Left lung (tissue), 14 donors: ENCODE measurements at places on chromosomes 12 and 14. TPM values are rescaled to one million over a fixed set of nuclear protein-coding genes. Genes with fewer than 3 reads are reported as not detected.

DNA sequence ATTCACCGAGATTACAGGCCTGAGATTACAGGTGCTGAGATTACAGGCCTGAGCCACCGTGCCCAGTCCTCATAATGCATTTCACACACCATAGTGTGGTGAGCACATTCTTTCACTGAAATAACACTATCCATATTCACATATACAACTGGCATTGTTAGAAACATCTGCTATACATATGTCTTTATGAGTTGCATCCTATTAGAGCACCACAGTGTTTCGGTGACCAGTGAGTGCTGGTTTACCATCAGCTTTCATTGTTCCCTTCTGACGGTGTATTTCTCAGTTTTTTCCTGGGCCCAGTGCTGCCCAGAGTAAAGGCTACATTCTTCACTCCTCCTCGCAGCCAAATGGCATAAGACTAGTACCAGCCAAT, 96.2 kb upstream of the FGD4 start:
- DNase-seq: no peak

GRCh38 chr12:18382236-18382885, 121.0 kb downstream of the PIK3C2G start:
- no peak for DNase-seq

- DNase-seq: no peak
These were observed 75.0 kb downstream of the KICS2 start for GRCh38 chr12:64147011-64147631.

DNA sequence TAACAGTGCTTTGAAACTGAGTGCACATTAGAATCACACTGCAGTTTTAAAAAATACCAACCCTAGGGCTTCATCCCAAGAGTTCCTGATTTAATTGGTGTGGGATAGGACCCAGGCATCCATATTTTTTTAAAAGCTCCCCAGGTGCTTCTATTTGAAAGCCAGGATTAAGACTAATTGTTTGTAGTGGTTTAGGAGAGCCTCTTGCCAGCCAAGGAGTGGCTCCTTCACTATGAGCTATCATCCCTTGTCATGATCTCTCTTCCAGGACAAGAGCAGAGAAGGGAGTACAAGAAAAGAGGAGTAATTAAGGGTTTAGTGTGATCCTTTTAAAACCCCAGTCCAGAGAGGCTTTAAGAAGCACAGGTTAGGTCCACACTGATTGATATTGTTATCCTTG, 178.0 kb downstream of the CAND1 start:
- DNase-seq: no peak

The MANSC4 gene
- polyA plus RNA-seq: 0.55 TPM

The METTL17 gene
- polyA plus RNA-seq: 91.8 TPM
